ENCODE measurements at places on chromosomes 12 and 14.

DNA sequence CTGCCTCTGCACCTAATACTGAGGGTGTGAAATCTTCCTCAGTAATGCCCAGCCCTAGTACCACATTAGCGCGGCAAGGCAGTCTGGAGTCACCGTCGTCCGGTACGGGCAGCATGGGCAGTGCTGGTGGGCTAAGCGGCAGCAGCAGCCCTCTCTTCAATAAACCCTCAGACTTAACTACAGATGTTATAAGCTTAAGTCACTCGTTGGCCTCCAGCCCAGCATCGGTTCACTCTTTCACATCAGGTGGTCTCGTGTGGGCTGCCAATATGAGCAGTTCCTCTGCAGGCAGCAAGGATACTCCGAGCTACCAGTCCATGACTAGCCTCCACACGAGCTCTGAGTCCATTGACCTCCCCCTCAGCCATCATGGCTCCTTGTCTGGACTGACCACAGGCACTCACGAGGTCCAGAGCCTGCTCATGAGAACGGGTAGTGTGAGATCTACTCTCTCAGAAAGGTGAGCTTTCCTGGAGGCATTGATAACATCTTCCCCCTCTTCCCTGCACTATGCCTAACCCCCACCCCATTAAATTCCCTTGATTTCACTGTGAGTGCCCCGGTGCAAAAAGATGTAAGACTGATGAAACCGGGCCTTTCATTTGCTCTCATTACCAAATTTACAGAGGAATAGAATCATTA lies 291.4 kb downstream of the NAV3 start:
- DNase-seq, result no peak

- no peak for DNase-seq
Observed at GRCh38 chr14:87529081-87529480, 463.9 kb downstream of the GALC start.

- DNase-seq, result no peak
Observed at GRCh38 chr14:30295980-30296379, 263.0 kb upstream of the G2E3 start.

- DNase-seq, result no peak
Observed at GRCh38 chr14:92880351-92880750, 42.6 kb upstream of the CHGA start.

GRCh38 chr12:13523536-13524307 lies 327.2 kb downstream of the EMP1 start:
- DNase-seq, result no peak

- no peak for DNase-seq
Observed at GRCh38 chr12:56153678-56154065, 1.3 kb downstream of the MYL6B start.

DNA sequence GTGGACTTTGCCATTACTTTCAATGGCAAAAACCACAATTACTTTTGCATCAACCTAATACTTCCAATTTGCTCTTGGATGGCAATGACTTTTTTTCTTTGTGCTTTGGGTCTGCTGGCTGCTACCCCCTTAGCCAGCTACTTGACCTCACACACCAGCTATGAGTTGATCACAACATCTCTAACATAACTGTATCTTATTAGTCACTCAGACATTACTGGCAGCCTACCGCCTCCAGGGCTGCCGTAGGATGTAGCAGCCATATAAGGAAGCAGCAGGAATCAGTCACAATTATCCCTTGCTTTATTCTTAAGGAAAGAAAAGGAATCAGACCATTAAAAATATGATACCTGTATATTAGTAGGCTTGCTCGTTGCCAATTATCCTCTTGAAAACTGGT lies 260.5 kb downstream of the ADAMTS20 start:
- DNase-seq, result peak; percentile 57

DNA sequence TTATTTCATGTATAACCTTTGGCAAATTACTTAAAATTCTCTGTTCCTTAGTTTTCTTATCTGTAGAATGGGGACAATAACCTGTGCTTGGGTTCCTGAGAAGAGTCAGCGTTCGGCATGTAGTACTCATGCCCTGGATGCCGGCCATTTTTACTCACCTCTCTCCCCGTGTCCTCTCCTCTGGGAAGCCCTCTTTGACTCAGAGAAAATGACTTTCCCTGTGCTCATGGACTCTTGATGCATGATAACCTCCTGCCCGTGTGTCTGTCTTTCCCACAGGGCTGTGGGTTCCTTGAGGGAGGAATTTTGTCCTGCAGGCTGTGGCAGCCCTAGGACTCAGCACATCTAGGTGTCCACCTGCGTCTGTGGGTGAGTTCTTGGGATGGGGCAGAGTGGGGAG lies 5.8 kb upstream of the C1RL start:
- no peak for DNase-seq

DNA sequence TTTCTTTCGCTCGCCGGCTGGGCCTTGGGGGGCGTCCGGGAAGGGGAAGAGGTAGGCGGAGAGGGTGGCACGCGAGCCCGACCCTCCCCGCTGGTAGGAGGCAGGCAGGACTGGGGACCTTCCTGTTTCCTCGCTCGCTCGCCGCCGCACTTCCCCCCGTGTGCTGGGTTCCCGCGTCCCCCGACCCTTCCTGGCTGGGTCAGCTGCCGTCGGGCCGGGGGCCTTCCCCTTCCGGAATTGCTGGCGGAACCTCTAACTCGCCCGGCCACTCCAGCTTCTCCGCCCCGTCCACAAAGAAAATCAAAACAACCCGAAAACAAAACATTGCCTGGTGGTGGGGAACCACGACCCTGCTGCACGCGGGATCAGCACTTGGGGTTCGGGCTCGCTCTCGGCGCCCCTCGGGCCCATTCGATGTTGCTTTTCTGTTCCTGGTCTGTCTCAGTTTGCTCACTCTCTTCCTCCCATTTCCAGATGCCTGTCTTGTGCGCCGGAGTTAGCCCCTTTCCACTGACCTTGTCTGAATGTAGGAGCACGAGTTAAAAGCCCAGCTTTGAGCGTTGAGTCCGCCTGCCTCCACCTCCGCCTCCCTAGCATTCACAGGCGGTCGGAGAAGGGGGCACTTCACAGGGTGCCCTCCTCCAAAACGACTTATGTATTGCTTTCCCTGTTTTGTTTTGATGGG lies 581 bp downstream of the PAPOLA start:
- peak; percentile 35 for DNase-seq

DNA sequence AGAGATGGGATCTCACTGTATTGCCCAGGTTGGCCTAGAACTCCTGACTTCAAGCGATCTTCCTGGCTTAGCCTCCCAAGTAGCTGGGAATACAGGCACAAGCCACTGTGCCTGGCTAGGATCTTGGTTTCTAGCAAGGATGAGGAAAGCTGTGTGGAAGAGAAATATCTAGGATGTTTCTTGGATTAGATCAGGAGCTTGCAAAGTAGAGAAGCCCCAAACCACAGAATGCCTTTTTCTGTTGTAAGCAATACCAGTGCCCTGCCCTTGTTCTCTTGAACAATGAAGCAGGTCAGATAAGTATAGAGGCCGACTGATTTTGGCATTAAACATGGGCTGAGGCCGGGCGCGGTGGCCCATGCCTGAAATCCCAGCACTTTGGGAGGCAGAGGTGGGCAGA lies 44.3 kb upstream of the STRN3 start:
- peak; percentile 91 for DNase-seq

DNA sequence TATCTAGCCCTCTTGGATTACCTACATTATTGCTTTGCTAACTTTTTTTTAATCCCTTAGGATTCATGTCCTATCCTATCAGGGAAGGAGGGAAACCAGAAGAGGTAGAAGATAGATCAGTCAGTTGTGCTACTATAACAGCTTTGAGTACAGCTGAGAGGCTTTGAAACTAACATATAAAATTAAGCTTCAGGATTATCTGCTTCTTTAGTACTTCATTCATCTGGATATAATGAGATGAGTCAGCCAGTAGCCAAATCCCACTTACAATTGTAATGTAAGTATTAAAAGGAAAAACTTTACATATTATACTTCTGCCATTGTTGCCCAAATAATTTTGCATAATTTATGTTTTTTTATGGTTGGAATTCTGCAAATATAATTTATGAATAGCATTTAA lies 33.4 kb upstream of the ANO6 start:
- DNase-seq, result no peak

GRCh38 chr12:116735951-116736599 lies 1.8 kb downstream of the SPRING1 start:
- no peak for DNase-seq

- DNase-seq, result peak; percentile 27
Observed at GRCh38 chr12:115023279-115024265, 339.6 kb upstream of the TBX3 start.

- DNase-seq, result no peak
Observed at GRCh38 chr12:29799591-29799990, 15.8 kb upstream of the TMTC1 start.

DNA sequence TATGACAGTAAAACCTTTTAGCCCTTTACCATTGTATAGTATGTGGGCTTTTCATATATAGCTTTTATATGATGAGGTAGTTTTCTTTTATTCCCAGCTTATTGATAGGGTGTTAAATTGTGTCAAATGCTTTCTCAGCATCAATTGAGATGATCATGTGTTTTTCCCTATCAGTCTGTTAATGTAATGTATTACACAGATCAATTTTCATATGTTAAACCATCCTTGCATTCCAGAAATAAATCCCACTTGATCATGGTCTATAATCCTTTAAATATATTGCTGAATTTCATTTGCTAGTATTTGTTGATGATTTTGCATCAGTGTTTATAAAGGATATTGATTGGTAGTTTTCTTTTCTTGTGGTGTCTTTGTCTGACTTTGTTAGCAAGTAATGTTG lies 603.9 kb downstream of the TRHDE start:
- DNase-seq, result no peak

- DNase-seq, result no peak
Observed at GRCh38 chr12:123006977-123007376, 26.5 kb downstream of the ARL6IP4 start.

- DNase-seq, result no peak
Observed at GRCh38 chr12:66549050-66549389, 129.9 kb downstream of the GRIP1 start.

GRCh38 chr14:57232006-57232405 lies 36.7 kb downstream of the EXOC5 start:
- no peak for DNase-seq

- no peak for DNase-seq
Observed at GRCh38 chr12:60240891-60241290, 645.1 kb downstream of the SLC16A7 start.

- no peak for DNase-seq
Observed at GRCh38 chr14:87437158-87437557, 555.8 kb downstream of the GALC start.

- no peak for DNase-seq
Observed at GRCh38 chr12:2832550-2833127, 2.2 kb downstream of the NRIP2 start.

- DNase-seq, result peak; percentile 43
Observed at GRCh38 chr14:87896393-87897380, 96.3 kb downstream of the GALC start.

GRCh38 chr14:61744238-61744637 lies 18.0 kb upstream of the SNAPC1 start:
- DNase-seq, result no peak

GRCh38 chr14:99870617-99871016 lies 77.4 kb downstream of the EML1 start:
- DNase-seq, result no peak

DNA sequence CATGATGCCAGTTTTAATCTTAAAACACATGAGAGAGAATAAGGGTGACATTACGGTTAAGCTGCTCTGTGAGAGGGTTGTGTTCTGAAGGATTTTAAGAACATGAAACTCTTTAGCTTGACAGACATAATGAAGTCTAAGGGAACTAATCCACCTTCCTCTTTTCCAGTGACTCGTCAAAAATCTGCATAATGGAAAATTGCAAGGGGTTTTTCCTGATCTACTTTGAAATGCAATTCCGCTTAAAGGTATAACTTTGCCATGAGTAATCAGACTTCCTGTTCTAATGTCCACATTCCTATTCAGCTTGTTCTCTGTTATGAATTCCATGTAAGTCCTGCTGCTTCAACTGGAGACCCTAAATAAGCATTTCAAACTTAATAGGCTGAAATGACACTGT lies at the start of gene ZNF705A:
TSS of gene ZNF705A (plus strand) at position 171 of the 400 bp plus-strand sequence. CDS start 15,611 bp downstream, outside the sequence.
- peak; percentile 54 for DNase-seq

GRCh38 chr14:22821193-22822015 lies 6.2 kb upstream of the SLC7A7 start:
- no peak for DNase-seq

GRCh38 chr14:106586098-106586704 lies 1059.8 kb downstream of the TMEM121 start:
- no peak for DNase-seq

DNA sequence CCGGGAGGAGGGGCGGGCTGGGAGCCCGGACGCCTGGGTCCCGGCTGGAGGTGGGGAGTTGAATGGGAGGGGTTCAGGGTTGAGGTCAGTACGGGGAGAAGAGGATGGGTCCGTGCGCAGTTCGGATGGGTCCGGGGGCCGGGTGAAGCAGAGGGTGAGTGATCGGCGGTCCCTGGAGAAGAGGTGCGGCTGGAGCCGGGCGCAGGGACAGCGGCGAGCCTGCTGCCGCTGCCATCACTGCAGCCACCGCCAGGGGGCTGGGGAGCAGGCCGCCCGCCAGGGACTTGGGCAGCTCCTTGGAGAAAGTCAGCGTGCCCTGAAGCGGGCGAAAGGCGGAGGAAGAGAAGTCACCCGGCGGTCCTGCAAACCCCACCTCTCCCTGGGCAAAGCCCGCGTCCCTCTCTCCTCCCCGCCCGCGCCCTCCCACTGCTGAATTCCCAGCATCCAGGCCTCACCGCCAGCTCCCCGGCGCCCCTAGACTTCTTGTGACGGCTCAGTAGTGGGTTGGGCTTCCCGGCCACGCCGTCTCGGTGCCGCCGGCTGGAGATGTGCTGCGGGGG lies 6.0 kb upstream of the GPR84 start:
- peak; percentile 72 for DNase-seq

- DNase-seq, result no peak
Observed at GRCh38 chr14:105531088-105531893, 4.9 kb downstream of the TMEM121 start.

DNA sequence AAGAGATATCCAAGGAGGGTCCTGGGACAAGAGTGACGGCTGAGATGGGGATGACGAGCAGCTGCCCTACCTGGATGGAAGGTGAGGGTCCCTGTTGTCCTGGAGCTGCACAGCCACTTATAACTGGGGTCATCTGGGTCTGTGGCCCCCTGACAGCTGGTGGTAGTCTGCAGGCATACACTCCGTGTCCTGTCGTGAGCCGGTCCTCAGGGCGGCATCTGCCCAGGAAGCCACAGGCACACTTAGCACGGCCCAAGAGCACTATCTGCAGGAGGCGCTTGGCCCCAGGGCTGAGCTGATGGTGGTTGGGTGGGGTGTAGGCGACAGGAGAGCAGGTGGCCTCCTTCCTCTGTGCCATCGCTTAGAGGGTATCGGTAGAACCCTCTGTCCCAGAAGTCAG lies 248.1 kb downstream of the CACNA1C start:
- no peak for DNase-seq
